ENCODE measurements at places on chromosomes 12 and 14. TPM values are rescaled to one million over a fixed set of nuclear protein-coding genes. Genes with fewer than 3 reads are reported as not detected.
A peak's percentile ranks its signal among the peaks of the same experiment; 100 is the strongest.

Gene AMHR2
- total RNA-seq, result not detected

Gene ALG10
- total RNA-seq, result 18.2 TPM

Gene SSPN
- total RNA-seq, result 0.27 TPM

Gene KRT5
- not detected for total RNA-seq

GRCh38 chr14:102868956-102869547 lies 53.4 kb upstream of the AMN start:
- H3K27ac ChIP-seq, result no peak overlapping the region
- H3K4me3 ChIP-seq, result no peak overlapping the region
- H3K27me3 ChIP-seq, result no peaks in the 10 kb centered on the region
- DNase-seq, result no peak

DNA sequence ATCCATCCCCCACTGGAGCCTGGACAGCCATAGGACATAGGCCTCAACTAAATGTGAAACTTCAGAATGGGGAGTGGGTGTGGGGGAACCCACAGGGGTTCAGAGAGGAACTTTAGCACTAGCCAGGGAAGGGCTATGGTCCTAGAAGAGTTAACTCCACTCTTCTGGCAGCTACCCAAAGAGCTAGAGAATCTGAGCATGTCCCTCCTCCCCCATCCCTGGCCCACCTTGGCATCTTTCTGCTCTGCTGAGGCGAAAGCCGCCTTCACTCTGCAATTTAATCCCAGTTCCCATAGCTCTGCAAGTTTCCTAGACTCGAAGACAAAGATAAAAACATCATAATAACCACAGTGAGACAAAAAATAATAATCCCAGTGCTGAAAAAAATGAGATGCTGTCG lies 214.7 kb upstream of the RTL1 start:
- no peak for DNase-seq
- H3K4me1 ChIP-seq, result peaks cover 28% of the 10 kb centered on the region
- no peak overlapping the region for H3K27ac ChIP-seq

- H3K4me1 ChIP-seq, result no peaks in the 10 kb centered on the region
- DNase-seq, result no peak
- H3K27me3 ChIP-seq, result peaks cover 37% of the 10 kb centered on the region
- no peak overlapping the region for H3K27ac ChIP-seq
- H3K4me3 ChIP-seq, result no peak overlapping the region
These were observed 103.6 kb downstream of the NTF3 start for GRCh38 chr12:5535541-5535940.

DNA sequence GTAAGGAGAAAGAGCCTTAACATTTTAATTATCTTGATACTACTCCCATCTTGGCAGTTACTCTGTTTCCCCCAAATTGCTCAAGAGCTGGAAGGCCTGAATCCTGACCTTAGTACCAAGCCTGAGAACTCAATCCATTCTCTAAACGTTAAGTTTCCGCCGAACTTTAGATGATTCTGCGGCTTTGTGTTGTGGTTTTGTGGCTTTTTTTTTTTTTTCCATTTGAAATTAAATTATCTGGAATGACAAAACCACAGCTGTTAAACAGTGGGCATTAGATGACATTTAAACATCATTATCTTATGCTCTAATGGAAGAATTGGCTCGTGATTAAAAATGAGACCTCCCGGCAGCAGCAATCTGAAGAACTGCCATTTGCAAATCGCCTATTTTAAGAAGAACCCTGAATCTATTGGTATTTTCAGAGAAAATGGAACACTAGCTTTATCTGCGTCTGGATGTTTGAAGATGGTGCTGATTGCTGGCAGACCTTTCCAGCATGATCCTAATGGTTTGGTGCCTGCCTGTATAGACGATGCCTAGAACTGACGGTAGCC lies 38.4 kb downstream of the TMEM132C start:
- no peaks in the 10 kb centered on the region for H3K27me3 ChIP-seq
- no peak overlapping the region for H3K27ac ChIP-seq

GRCh38 chr12:64826234-64826633 lies 1.8 kb downstream of the TBC1D30 start:
- H3K36me3 ChIP-seq, result peaks cover 5% of the 10 kb centered on the region
- peaks cover 25% of the 10 kb centered on the region for H3K27me3 ChIP-seq
- peak; percentile 51 for DNase-seq
- peak overlapping the region; percentile 29 for H3K27ac ChIP-seq
- H3K4me3 ChIP-seq, result peak overlapping the region; percentile 68

GRCh38 chr14:99589651-99590530 lies 14.1 kb downstream of the CCDC85C start:
- H3K36me3 ChIP-seq, result no peaks in the 10 kb centered on the region
- no peaks in the 10 kb centered on the region for H3K27me3 ChIP-seq
- H3K4me3 ChIP-seq, result no peak overlapping the region
- peaks cover 16% of the 10 kb centered on the region for H3K4me1 ChIP-seq
- no peak for DNase-seq

DNA sequence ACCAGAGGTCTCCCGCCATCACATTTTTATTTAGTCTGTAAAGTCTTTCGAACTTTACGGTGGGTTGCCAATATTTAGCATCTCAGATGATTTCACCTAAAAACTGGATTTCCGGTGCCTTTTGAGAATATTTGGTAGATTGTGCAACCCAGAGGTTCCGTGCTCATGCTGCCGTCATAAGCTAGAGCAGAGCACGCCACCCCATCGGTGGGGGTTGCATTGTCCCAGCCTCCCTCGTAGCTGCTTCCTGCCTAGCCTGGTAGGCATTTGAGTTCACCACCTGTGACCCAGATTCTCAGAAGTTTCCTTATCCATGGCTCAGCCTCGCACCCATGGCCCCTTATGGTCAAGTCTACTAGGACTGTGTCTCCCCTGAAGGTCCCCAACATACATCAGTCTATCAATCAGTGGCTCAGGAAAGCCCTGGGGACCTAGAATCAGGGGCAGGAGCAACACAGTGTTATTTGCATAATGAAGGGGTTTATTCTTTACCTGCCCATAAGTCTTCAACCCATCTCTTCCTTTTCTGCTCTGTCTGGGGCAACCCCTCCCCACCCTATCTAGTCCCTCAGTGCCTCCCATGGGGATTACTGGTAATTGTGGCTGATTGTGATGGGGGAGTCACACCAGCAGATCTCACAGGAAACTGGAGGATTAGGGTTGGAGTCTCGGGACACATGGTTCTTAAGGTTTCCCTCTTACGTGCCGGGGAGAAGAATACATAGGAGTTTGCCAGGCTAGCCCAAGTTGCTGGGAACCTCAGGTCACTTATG lies 152.3 kb downstream of the PHETA1 start:
- DNase-seq, result no peak
- H3K4me3 ChIP-seq, result no peak overlapping the region
- H3K27ac ChIP-seq, result no peak overlapping the region
- H3K36me3 ChIP-seq, result no peaks in the 10 kb centered on the region
- peaks cover 3% of the 10 kb centered on the region for H3K27me3 ChIP-seq

DNA sequence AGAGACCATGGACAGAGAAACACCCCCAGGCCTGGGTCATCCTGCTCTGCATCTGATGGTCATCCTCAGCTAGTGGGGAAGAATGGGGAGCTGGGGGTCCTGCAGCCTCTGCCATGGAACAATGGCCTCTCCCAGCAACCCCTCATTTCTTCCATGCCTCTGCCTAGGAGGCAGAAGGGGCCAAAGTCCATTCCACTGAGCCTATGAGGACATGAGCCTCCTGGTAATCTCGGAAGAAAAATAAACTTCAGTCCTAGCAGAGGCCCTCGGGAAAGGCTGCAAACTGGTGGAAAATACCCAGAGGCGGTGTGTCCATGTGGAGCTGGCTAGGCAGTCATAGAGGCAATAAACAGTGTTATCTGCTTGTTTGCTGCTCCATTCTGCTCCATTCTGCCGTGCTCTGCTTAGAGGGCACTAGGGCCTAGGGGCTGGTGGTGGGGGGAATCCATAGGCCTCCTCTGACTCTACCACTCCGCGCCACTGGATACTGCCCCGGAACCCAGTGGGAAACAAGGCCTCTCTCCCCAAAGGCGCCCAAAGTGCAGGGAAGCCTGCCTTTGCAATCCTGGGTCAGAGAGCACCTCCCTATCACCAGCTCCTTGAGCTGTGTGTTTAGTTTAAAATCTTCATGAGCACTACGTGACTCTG lies 4.5 kb downstream of the PGF start:
- no peak overlapping the region for H3K4me3 ChIP-seq
- H3K36me3 ChIP-seq, result no peaks in the 10 kb centered on the region
- no peak overlapping the region for H3K27ac ChIP-seq
- no peak for DNase-seq

GRCh38 chr12:85309125-85309566 lies 29.1 kb downstream of the ALX1 start:
- no peaks in the 10 kb centered on the region for H3K36me3 ChIP-seq
- H3K27me3 ChIP-seq, result no peaks in the 10 kb centered on the region
- H3K27ac ChIP-seq, result no peak overlapping the region
- no peaks in the 10 kb centered on the region for H3K4me1 ChIP-seq
- no peak overlapping the region for H3K4me3 ChIP-seq

DNA sequence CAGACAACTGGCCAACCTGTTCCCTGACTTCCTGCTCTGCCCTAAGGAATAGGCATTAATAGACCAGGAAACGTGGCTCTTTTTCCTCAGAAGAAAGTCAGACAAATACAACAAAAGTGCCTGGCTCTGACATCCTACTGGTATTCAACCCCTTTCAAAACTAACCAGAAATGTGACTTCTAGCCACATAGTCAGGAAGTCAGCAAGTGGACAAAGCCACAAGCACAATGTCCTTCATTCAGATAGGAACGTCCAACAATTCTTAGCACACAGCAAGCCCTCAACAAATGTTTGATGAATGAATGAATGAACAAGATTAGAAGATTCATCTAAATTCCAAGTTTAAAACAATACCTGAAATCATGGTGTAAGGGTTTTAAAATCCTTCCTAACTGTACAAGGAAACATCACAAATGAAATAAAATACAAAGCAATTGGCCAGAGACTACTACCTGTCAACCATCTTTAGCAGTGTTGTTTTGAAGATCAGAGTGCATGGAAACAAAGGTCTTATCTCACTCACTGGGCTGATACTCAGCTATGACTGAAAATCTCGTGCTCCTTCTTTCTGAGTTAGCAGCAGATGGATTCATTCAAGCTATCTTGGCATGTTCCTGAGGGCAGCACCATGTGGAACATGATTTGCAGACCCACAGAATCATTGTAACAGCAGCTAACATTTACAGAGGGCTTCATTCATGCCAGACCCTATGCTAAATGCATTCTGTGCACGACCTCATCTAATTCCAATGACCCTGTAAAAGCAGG lies 16.5 kb downstream of the APPL2 start:
- H3K4me3 ChIP-seq, result no peak overlapping the region
- peaks cover 7% of the 10 kb centered on the region for H3K4me1 ChIP-seq
- peaks cover 87% of the 10 kb centered on the region for H3K36me3 ChIP-seq
- H3K27me3 ChIP-seq, result no peaks in the 10 kb centered on the region

DNA sequence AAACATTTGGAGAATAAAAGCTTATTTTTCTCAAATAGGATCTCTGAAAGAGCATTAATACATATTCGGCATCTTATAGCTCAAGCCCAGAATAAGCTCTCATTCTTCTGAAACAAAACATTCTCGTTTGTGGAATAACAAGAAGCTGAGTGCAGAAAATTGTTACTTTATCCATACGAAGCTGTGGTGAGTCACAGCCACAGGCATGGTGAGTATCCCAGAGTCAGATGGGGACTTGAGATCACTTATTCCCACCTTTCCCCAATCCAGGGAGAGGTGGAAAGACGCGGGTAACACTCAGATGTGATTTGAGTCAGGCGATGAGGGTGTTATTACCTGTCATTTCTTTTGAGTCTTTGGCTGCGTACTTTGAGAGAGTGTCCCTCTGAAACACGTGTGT lies 214.6 kb upstream of the TMEM132C start:
- peaks cover 3% of the 10 kb centered on the region for H3K27me3 ChIP-seq
- no peak for DNase-seq
- H3K27ac ChIP-seq, result no peak overlapping the region
- no peak overlapping the region for H3K4me3 ChIP-seq
- H3K4me1 ChIP-seq, result no peaks in the 10 kb centered on the region

Measured in naive thymus-derived CD8-positive, alpha-beta T cell (primary cell).